ENCODE measurements at places on chromosomes 7 and 10. TPM values are rescaled to one million over a fixed set of nuclear protein-coding genes. Genes with fewer than 3 reads are reported as not detected.

GBX1 gene
- not detected for total RNA-seq

SPDYE8 gene
- total RNA-seq = not detected

TSPAN12 gene
- total RNA-seq = 12.6 TPM

TMEM229A gene
- not detected for total RNA-seq

ARHGAP12 gene
- total RNA-seq = 37.2 TPM

BICC1 gene
- total RNA-seq = 28.1 TPM

PDCD11 gene
- 10.7 TPM for total RNA-seq

COMMD3 gene
- total RNA-seq = 90.4 TPM
